ENCODE measurements at places on chromosomes 5 and 9.

DNA sequence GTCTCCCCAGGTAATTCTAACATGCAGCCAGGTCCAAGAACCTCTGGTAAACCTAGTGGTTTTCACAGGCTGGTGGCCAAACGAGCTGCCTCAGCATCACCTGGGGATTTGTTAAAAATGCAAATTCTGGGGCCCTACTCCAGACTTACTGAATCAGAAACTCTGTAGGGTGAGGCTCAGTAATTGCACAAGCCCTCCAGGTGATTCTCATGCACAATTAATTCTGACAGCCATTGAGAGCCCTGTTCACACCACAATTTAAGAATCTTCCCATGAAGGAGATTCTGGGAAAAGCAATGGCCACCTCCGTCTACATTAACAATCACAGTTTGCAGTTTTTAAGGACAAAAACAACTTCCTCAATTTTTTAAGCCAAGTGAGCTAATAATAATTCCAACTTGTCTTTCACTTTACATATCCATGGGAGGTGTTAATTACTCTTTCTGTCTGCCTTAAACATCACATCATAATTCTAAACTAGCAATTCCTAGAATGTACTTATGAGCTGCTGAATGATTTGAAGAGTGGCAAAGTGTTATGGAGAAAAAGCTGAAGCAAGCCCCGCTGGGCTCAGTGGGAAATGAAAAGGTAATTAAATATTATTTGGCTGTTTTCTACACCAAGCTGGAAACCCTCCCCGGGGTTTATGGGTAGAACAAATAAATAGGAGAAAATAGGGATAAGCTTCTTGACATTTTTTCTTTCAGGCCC is 70.0 kb downstream of the GLDC start:
- peak; percentile 28 for DNase-seq

DNA sequence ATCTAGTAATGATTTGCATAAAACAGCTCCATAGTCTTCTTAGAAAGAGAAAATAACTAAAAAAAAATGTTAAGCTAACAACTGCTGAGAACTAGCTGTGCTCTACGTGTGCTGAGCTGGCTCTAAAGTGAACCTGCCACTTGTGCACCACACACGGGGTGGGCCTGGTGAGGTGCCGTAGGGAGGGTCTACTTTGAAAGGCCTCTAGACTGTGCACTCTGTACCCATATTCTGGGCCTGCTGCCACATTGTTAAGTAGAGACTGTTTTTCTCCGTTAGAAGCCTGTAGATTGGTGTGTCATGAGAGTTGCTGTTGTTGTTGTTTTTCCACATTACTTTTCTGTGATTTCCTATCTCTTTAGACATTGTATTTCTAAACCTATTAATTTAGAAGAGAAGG is 93.9 kb downstream of the CD180 start:
- no peak for DNase-seq

DNA sequence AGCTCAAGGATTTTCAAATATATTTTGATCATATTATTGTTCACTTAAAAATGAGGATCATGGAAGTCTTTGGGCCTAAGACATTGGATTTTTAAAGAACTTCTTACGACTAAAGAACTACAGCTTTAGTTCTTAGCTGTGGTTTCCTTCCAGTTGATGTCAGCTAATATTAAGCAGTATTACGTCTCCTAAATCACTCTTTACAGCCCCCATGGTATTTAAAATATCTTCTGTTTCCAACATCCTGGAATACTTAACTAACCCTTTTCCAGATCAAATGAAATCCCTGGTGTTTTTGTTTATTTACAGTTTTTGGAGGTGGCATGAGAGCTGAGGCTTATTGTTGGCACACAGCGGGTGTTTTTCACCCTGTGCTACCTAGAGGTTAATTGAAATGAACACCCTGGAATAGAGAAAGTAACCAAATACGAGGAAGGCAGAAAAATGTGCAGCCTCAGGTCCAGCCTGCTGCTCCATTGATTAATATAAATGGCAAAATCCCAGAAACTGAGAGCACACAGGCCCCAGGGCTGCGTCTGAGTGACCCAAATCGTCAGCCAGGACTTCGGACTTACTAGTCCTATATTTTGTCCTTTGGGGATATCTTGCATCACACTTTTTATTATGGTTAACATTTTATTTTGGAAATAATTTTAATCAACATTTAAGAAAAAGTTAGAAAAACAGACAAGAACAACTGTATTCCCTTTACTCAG is 52.3 kb upstream of the ICE1 start:
- no peak for DNase-seq

- no peak for DNase-seq
Measured at GRCh38 chr9:121725008-121725775, 73.8 kb downstream of the DAB2IP start.

- no peak for DNase-seq
Measured at GRCh38 chr5:22643356-22643755, 209.8 kb downstream of the CDH12 start.

DNA sequence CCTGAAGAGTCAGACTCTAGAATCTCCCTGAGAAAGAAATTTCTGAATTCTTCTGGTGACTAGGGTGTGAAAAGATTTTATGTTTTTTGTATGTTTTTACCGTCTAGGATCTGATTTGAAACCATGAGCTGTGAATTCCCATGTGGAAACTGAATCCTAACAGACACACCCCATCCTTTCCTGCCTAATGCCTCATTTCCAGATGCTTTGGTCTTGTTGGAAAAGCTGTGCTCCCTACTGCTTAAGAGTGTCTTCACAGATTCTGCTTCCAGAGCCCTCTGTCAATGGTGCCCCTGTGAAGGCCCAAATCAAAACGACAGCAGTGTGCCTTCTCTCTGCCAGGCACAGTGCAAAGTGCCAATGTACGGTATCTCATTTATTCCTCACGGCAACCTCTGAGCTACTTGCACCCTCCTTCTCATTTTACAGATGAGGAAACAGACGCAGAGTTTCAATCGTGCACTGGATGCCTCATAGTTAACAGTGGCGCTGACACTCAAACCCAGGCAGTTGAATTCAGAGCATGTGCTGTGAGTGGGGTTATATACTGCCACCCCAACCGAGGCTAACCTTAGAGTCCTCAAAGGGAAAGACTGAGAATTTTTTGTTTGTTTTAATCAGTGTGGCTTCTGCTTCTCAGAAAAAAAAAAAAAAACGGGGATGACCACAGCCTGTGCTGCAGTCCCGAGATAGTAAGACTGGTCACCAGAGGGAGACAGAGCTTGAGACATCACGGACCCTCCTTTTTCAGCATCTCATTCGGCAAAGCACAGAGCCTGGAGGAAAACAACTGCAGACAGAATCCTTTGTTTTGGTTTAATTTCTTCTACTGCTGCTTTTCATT is 188.4 kb downstream of the SNCAIP start:
- DNase-seq: no peak

DNA sequence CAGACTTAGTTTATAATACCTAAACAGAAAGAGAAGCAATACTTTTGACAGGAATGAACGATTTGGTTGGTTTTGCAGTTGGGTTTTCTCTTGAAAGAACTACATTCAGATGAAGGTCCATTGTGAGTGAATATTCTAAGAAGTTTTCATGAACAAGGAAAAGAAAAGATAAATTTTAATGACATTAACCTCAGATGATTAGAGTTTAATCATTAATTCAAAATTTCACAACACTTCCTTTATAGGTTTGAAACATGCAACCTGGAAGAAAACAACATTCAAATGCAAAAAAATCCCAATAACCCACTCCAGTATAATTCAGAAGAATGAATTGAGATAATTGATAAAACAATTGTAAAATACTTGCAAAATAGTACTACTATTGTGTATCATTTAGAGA is 23.8 kb downstream of the EQTN start:
- no peak for DNase-seq

- no peak for DNase-seq
Measured at GRCh38 chr9:74721696-74722660, 165.7 kb downstream of the TRPM6 start.

GRCh38 chr9:33858423-33858822 is 41.5 kb downstream of the UBE2R2 start:
- no peak for DNase-seq

DNA sequence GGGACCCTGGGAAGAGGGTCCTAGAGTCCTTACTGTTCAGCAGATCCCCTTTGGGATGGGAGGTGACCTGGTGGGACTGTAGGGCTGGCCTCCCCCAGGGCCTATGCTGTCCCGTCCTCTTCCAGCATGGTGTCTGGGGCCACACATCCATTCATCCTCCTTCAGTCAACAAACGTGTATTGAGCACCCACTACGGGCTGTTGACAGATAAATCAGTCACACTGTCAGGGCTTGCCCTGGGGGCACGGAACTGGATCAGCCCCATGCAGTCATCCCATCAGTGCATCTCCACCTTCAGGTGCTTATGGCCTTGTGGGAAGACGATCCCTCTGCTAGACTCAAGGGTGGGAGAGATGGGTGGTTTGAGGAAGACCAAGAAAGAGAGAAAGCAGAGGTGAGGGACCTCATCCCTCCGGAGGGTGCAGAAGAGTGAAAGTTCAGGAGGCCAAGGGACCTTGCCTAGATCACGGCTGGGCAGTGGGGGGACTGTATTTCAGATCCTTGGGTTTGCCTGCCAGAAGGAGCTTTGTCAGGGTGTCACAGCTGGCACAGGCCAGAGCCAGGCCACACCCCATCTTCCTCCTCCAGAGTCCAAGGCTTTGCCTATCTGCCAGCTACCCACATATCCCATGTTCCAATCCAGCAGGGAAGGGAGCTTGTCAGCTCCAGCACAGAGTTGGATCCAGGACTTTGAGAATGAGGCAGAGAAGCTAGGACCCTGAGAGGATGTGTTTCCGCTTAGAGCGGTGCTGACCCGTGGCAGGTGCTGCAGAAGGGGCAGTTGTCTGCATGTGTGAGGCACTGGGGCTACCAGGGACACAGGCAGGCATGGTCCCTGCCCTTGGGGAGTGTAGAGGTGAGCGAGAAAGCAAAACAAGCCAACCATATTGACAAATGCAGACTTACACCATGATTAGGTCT is 30.5 kb downstream of the COL27A1 start:
- DNase-seq: no peak

GRCh38 chr9:127116957-127117356 is 5.5 kb downstream of the ANGPTL2 start:
- DNase-seq: no peak

DNA sequence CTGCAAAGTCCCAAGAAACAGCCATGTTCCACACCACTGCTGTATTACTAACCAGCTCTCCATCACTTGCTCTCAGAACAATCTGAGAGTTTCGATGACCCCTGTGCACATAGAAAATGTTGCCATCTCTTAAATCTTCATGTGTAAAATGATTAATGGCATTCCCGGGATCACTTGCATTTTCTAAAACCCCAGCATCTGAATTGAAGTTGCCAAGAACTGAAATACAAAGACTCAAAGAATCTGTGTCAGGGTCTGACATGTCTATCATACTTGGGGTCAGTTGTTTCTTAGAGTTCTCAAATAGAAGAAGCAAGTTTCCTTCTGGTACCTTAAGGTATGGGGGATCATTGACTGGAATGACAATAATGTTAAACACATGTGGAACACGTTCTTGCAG is 115.1 kb downstream of the ESM1 start:
- DNase-seq: no peak

DNA sequence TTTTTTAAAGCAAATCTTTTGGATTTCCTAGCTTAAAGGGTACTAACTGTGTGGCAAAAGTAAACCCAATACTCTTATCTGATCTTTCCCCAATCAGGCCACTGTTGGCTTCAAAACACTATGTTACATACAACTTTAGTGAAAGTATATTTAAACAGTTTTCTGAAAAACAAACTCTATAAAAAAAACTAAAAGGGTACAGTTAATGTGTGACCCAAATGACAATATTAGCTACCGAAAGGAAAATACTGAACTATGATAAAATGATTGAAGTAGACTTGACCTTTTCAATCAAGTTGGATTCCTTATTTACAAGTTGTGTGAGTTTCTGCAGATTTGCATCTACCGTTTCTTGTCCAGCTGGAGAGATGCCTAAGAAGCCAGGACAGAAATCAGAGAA is 5.8 kb downstream of the MTX3 start:
- DNase-seq: no peak

GRCh38 chr5:175842951-175843793 is 28.2 kb upstream of the CPLX2 start:
- no peak for DNase-seq

DNA sequence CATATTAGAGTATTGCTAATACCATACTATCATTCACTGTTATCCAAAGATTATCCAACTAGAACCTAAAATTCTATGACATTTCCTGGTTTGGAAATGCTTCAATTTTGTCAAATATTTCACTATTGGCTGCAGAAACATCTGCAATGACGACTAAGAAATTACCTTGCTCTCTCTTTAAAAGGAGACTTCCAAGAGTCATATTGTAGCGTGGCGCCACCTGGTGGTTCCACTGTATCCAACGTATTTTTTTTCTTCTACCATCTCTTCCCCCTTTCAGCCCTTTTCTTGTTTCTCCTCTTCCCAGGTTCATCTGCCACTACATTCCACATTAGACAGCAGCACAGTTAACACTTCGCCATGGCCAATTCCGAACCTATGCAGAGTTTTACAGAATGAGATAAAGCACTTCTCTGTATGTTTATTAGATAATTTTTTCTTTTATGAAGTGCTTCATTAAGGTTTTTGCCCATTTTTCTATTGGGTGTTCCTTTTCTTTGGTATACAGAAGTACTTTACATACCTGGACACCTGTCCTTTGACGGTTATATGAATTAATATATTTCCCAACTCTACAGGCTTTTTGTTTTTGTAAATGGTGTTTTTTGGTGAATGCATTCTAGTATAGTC is 153.5 kb downstream of the CDC42SE2 start:
- peak; percentile 28 for DNase-seq

DNA sequence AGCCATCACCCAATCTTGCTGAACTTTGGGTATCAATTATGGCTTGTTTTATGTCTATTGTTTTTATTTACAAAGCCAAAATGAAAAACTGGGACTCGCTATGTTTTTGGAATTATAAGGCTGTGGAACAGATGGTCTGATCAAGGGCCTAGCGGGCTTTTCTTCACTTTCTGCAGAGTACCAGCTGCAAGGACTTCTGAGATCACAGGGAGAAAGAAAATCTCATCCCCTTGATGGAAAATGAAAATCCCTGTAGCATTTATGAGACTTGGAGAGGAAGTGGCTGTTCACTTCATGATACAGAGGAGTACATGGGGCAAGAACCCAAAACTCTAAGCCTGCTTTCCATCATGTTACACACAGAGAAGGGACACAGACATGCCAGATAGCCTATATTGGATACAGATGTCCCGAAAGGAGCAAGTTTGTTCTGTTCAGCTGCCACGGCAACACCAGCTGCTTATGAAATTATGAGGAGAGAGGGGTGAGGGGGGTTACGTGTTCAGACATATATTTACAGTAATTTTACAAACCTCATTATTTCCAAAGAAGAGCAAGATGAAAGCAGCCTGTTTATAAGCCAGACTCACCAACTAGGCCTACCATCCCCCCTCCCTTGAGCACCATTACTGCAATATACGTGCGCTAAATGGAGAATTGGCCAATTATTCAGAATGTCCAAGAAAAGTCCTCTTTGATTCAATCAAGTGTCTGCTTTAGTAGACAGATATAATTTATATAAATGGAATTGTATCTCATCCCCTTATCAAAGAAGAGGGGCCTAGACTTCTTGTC is 220.0 kb downstream of the MARCHF11 start:
- DNase-seq: no peak

DNA sequence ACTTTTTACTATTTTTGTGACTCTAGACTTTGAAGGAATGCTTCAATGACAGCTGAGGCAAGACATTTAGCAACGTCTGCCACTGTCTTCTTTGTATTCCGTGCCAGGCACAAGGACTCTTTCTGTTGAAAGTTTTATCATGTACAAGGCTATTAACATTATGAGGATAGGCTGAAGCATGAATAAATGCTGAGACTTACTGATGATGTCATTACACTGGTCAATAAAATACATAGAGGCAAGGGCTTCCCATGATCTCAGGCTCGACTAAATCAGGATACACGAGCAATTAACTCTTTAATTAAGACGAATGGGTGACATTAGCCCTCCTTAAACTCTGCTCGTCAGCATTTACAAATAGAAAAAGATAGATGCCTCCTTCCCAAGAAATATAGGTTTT is 1393.3 kb upstream of the WWC1 start:
- DNase-seq: no peak
